NCI-H460 (cell line): ENCODE measurements at places on chromosomes 12 and 14.

GRCh38 chr12:115268451-115268850 lies 584.5 kb upstream of the TBX3 start:
- DNase-seq = no peak

DNA sequence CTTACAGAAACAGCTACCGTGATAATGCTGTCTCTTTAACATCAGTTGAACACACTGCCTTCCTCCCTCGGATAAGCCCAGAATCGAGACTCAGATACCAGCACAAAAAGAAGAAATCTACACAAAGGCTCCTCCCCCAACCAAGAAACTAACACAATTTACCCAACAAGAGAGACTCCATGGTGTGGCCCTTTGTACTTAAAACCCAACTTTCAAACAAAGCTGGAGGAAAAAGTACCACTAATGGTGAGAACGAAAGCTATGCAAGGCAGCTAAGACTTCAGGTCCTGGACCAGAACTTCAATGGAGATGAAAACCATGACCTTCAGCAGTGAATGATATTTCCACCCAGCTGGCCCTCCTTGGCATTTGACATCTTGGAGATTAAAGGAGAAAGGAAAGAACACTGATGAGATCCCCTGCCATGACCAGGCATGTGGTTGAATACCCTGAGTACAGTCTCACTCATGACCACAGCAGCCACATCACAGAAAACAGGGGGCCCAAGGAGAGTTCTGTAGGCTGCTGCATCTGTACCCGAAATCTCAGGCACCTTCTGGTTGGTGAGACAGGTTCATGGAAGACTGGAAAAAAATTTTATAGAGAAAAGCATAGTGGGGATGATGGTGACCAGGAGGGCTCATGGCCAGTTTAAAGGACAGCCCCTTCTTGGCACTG lies 36.7 kb downstream of the RBM19 start:
- no peak for DNase-seq

- no peak for DNase-seq
Observed at GRCh38 chr12:41709012-41709411, 435.7 kb downstream of the GXYLT1 start.

- DNase-seq = no peak
Observed at GRCh38 chr12:120132863-120133385, 16.4 kb upstream of the RAB35 start.

- DNase-seq = no peak
Observed at GRCh38 chr14:104507443-104507842, 72.1 kb upstream of the C14orf180 start.

DNA sequence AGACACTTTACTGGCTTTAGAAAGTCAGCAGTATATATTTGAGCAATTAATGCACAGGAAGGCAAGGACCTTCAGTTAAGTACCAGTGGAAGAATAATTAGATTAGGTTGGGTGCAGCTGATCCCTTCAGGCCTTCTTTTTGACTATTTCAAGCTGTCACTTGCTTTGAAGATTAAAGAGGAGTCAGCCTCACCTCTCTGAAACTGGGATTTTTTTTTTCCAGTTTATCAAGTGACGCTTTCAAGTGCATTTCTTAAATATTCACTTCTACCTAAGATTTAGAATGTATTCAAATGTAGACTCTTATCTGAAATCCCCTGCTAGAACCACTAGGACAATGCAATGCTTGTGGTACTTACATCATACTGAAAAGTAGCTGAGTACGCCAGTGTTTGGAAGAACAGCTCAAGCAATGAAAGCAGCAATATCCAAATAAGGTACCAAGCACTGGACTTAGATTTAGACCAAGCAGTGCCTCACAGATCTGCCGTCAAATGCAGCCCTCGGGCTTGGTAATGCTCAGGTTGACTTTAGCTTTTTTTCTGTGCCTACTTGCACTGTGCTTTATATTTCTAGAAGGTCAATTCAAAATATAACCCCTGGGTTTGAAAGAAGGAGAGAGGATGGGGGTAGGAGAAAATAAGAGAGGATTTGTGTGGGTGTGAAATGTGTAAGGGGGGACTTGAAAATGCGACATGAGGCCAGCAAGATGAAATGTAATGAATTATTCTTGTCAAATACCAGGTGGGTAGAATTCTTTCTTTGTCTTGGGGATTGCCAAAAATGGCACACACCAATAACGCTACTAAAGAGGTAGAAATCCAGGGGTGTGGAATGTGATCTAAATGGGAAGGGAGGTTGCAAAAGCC lies 3.7 kb upstream of the FERMT2 start:
- DNase-seq = no peak

DNA sequence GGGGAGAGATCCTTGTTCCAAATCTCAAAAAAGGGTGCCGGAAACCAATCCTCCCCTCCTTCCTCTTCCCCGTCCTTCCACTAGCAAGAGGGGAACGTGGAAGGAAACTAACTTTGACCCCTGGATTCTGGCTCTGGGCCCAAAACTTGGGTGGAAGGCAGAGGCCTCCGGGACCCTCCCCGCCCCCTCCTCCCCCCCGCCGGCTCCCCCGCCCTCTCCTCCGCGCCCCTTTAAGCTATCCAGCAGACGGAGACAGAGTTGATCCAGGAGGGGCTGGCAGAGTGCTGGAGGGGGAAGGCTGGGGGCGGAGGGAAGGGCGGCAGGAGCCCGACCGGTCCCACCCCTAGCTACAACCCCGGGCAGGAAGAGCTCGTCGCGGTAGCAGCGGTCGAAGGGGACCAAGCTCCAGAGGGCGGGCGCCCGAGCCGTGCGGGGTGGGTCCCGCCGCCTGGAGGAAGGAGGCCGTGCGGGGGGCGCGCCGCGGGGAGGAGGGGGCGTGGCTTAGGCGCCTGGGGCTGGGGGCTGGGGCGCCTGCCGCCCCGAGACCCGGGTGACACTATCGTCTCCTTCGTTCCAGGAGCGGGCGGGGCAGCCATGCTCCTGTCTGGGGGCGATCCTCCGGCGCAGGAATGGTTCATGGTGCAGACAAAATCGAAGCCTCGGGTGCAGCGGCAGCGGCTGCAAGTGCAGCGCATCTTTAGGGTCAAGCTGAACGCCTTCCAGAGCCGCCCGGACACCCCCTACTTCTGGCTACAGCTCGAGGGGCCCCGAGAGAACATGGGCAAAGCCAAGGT lies at the start of gene NYNRIN:
Gene NYNRIN (plus strand): TSS at position 351 of the 794 bp plus-strand sequence. CDS start 244 bp downstream, at position 595.
- DNase-seq = no peak

DNA sequence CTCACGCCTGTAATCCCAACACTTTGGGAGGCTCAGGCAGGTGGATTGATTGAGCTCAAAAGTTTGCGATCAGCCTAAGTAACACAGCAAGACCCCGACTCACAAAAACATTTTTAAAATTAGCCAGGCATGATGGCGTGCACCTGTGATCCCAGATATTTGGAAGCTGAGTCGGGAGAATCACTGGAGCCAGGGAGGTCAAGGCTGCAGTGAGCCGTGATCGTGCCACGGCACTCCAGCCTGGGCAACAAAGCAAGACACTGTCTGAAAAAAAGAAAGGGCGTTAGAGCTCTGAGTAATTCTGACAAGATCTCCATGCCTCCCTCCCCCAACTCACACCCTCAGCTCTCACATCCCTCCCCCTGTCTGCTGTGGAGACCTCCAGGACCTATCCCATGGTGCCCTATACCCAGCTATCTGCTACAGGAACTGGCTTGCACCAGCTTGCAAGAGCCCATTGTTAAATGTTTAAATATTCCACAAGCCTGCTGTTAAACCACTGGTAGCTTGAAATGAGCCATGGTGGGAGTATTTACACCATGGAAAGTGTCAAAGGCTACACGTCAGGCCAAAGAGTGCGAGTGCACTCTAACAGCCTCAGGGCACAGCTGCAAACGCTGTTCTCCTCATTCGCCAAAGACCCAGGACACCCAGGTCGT lies 35.1 kb upstream of the PPP2R5C start:
- no peak for DNase-seq

GRCh38 chr12:108424026-108424425 lies 84.9 kb upstream of the CMKLR1 start:
- no peak for DNase-seq
